ENCODE measurements at places on chromosomes 4 and X.

DNA sequence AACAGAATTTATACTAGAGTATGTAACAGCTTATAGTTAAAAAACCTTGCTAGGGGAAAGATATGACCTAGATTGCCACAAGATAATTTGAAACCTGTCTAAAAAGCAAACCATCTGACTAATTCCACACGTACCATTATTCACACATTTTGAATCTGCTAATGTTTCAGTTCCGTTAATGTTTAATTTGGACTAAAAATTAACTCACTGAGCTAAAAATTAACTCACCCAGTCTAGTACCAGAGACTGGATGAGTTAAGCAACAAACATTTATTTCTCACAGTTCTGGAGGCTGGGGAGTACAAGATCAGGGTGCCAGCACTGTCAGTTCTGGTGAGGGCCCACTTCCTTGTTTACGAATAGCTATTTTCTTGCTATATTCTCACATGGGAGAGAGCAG lies 231.5 kb upstream of the DIAPH2 start:
- DNase-seq: no peak

GRCh38 chr4:48175328-48175727 lies 41.3 kb upstream of the TXK start:
- no peak for DNase-seq

DNA sequence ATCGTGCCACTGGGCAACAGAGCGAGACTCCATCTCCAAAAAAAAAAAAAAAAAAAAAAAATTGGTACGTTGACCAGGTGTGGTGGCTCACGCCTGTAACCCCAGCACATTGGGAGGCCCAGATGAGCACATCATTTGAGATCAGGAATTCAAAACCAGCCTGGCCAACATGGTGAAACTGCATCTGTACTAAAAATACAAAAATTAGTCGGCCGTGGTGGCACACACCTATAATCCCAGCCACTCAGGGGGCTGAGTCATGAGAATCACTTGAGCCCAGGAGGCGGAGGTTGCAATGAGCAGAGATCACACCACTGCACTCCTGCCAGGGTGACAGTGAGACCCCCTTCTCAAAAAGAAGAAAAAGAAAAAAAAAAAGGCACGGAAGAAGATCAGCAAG lies 24.5 kb downstream of the RBMX start:
- DNase-seq: no peak

GRCh38 chrX:120662662-120663061 lies 32.8 kb upstream of the C1GALT1C1 start:
- no peak for DNase-seq

DNA sequence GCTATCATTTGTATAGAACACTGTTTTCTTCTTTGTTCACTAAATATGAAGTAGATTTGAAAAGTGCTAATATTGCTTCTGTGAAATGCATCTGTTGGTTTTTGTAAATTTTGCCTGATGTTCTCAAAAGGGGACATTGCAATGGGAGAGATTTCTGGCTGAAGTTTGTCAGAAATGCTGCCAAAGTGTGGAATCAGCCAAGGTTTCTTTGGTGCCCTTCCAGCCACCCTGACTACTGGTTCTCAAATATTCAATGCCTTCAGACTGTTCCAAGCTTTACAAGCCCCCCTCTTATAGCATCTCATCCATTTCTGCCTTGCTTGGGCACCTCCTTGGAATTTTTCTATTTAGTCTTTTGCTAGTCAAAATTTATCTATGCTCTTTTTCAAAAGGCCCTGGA lies 60.6 kb upstream of the TMLHE start:
- DNase-seq: no peak

DNA sequence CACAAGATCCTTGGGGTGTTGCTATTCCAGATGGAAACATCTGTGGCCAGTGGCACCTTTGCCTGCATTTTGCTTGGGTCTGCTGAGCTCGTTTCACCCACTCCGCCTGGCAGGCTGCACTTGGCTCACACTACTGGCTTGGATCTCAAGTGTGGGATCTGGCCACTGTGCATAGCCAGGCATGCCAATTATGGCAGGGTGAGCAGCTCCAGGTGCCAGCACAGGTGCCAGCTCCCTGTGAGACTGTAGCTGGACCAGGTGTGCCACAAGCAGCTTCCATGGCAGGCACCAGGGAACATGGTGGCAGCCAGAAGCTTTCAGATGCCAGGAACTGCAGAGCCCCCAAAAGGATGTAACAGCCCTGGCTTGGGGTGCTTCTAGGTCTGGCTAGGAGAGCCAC lies 463.8 kb upstream of the PABPC4L start:
- DNase-seq: no peak

DNA sequence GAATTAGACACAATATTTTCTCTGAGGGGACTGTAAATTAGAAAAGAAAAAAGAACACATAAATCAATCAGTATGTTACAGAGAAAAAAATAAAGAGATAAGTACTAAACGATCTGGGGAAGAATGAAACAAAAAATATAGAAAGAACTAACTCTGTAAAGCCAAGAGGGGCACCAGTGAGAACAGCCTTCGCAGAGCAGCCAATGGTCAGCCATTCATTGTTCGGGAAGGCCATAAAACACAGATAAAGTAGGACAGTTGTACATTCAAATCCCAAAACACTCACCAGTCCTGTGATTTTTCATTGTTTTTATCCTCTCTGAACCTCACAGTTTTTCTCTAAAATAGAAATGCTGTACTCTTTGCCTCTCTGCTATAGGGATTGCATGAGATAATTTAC lies 127.9 kb downstream of the NEK1 start:
- DNase-seq: no peak

DNA sequence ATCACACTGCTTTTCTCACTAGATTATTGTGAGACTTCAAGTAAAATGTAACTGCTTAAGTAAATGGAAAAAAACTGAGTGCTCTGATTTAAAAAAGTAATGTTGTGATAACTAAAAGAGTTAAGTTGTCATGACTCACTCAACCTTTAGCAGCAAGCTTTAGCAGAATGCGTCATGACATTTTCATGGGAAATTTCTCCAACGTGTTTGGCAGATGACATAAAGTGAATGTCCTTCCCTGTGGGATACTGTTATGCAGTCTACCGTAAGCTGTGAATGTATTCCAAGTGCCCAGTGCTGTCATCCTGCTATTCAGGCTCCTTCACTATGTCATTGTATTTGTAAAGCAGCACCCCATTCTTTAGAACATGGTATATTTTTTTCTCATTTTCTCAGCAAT lies 136.2 kb downstream of the CPXCR1 start:
- no peak for DNase-seq

- DNase-seq: no peak
Observed at GRCh38 chr4:5143940-5144339, 92.7 kb downstream of the STK32B start.

DNA sequence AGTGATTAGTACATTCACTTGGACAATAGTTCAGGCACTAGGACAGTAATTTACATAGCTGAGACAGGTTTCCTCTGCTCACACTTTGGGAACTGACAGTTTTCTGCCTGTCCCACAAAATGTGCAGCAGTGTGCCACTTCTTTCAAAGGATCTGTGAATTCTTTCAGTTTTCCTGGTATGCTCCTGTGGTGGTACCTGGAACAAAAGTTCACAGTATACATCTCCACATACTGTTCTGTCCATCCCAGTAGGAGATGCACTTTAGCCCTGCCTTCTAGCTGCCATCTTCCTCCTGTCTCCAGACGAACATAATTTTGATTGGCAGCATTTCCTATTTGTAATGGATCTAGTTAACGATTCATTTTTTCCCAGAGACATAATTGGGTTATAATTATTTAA lies 360.8 kb upstream of the CXorf51B start:
- DNase-seq: no peak

DNA sequence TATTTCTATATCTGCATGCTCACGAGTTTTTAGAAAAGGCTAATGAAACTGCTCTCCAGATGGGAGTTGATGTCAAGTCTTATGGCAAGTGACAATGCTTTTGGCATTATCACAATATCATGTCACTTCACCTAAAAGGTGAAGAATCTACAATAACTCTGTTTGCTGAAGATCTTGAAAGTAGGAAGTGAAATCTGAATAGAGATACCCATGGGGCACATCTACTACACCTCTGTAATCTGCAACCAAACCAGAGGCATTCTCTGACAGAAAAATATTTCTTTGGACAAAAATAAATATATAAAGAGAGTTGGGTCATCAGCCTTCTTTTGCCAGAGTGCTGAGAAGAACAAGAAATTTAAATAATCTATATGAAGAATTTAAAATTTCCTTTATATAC lies 3.9 kb upstream of the VAMP7 start:
- no peak for DNase-seq

DNA sequence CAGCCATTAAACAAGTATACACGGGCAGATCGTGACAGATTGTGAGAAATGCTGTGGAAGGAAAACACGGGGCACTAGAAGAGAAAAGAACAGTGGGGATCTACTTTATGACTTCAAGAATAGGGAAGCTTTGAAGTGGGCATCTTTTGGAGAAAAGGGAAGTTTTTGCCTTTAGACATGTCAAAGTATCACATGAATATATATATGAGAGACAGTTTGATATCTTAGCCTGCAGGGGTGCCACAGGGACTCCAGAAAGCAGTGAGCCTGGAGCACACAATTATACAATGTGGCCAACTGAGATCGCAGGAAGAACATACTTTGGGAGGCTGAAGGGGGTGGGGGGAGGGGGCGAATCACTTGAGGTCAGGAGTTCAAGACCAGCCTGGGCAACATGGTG lies 35.7 kb downstream of the RELL1 start:
- DNase-seq: no peak

DNA sequence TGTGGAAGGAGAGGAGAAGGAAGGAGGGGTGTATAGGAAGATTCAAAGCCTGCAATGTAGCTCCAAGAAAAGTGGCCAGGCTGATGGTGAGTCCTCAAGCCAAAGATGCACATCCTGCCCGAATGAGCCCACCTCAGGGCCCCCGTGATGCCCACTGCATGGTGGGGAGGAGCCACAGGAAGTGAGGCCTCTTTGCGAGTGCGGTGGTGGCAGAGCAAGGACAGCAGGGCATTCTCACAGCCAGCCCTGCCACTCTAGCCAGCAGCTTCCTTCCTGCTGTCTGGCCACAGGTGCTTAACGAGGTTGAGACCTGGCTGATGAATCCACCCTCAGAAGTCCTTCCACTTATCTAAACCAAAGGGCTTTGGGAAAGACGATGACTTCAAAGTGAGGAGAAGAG lies 55.8 kb downstream of the BCOR start:
- DNase-seq: peak; percentile 45

- no peak for DNase-seq
Observed at GRCh38 chrX:110143454-110144210, 140.7 kb downstream of the TMEM164 start.

DNA sequence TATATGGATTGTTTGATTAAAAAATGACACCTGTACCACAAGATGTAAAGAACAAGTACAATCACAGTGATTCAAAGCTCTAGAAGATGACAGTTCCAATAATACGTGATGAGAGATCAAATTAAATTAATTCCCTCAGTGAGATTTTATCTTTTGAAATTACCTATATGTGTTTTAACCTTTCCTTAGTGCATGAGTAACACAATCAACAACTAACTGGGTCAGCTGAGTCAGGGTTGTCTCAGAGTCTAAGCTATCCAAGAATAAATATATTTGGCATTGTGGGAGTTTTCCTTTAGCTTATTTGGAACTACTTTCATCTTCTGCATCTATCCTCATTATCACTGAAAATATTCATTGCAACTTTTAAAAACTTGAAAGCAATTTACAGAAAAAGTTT lies 162.8 kb downstream of the WDFY3 start:
- DNase-seq: no peak

DNA sequence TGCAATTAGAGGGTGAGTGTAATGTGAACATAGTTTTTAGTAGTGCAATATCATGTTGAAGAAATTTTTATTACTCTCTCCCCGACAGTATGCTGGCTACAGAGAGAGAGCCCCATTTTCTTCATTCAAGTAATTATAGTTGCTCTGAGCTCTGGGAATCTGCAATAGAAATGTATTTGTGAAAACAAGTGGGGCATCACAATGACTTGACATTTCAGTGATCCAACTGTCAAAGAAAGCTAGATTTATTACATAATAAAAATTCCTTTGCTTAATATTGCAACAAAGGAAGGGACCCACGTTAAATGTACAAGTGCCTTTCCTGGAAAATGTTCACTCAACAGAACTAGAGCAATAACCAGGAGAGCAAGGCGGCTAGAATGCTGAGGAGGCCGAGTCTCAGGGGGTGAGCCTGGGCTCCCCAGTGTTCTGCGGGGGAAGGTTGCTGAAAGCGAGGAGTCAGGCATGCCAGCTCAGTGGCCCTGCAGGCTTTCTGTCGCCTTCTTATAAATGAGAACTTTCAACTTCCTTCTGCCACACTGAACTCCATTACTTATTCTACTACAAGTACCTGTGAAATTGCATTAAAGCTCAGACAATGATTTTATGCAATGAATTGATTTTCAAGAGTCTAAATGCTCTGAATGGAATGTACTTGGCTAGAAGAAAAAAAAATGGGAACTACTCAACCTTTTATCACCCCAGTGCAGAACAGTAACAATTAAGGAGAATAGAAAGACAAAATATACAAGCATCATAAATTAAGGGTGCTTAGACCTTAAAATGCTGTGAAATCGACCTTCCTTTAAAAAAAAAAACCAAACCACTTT lies 476.4 kb downstream of the AFF2 start:
- no peak for DNase-seq

GRCh38 chr4:172356016-172356415 lies 542.8 kb downstream of the GALNTL6 start:
- DNase-seq: no peak

GRCh38 chrX:97326456-97326855 lies 442.7 kb downstream of the RPA4 start:
- no peak for DNase-seq

DNA sequence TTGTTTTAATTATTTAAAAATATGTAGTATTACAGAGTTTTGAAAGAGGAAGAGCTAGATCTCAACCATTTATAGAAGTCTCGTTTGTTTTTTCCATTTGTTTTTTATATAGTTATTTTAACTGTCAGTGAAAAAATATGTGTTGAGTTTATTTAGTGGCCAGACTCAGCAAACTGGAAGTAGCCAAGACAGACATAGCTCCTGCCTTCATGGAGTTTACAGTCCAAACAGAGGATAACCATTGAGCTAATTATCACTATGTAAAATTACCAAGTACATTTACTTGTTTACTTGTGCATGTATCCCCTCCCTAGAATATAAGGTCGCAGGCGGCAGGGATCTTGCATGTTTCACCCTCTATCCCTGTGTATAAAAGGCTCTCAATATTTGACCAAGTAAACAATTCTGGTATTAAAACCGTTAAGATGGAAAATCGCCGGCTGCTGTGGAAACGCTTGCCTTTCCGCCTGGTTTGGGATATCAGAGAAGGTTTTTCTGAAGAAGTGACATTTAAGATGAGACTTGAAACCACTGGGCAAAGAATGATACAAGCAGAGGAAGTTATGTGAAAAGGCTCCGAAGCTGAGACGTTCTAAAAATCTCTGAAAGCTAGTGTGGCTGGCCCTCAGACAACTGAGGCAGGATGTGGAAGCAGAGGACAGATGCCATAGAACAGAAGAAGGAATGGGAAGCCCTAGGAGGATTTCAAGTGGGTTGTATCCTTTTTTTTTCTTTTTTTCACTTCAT lies 1.3 kb upstream of the CCNI start:
- DNase-seq: no peak

DNA sequence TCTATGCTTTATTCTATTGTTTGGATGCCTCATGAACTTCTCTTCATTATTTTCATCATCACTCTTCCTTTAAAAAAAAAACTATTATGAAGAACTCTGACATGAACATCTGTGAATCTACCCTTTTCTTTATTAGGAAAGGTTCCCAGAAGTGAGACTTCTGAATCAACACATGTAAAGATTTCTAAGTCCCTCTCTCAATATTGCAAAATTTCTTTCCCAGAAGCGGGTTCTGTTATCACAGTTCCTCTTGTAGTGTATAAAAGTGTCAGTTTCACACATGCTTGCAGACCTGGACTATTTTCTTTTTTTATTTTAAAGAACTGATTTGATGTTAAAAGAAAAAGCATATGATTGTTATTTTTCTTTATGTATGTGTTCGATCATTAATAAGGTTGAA lies 330.8 kb upstream of the KLF3 start:
- no peak for DNase-seq
